ENCODE measurements at places on chromosomes 6 and 20.

DNA sequence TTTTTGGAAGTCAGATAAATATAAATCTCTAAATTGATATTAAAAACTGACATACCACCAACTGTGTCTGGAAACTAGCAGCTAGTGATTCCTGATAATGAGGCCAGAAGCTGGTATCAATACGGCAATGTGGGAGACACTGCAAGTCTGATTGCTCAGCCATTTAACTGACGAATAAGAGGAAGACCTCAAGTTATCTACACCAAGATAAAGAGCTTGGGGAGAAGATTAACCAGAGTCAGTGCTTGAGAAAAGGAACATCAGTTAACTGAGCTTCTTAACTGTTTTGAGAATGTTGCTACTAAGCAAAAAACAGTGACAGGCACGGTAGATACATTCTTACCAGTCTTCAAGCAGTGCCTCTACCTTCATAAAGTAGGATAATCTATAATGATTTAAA, 140.4 kb upstream of the TENT5A start:
- DNase-seq = no peak

DNA sequence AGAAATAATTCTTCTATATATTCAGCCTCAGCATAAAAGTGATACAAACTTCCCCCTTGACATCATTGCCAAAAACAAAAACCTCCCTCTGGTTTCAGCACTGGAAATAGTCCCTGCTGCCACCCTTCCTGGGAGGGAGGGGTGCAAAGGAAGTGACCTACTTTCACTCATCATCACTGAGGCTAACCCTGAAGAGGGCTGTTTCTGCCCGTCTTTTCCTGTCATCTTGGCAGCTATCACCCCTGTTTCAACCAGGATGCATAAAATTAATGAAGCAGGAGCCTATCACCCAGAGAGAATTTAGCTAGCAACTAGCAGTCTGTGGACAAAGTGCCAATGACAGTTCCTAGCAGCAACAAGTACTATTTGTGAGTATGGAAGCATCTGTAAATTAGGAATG, 397.8 kb downstream of the LAMA2 start:
- DNase-seq = no peak

GRCh38 chr6:163955756-163956155, 541.2 kb downstream of the QKI start:
- DNase-seq = no peak

GRCh38 chr20:9331707-9332435, 182.5 kb upstream of the LAMP5 start:
- no peak for DNase-seq

- DNase-seq = no peak
Observed at GRCh38 chr6:75759207-75759606, 10.2 kb downstream of the MYO6 start.

DNA sequence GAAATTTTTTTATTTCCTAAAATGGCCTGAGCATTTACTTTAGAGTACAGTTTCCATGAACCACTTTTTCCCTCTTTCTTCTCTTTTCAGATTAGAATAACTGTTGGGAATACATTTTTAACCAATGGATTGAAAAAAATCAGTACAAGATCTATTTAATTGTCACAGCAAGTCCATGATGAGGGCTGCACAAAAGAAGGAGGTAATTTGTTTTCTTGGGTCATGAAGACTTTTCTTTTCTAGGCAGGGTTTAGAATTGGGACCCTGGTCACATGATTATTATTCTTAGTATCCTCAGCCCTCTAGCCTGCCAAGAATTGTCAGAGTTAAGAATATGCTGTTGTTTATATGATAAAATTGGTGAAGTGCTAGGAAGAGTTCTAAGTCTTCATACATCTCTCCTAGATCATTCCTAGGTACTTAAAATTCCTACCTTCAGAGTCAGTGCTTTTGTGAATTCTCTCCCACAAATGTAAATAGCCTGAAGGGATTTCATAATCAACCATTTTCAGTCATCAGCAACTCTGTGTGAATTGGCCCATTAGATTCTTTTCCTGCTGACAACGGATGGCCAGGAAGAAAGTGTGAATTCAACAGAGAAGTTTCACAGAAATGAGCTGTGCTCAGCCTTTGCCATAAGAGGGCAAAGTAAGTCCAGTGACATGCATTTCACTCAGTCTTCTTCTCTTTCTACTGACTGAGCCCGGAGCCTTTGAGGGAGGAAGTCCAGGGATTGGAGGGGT, 32.4 kb upstream of the TPBG start:
- no peak for DNase-seq

DNA sequence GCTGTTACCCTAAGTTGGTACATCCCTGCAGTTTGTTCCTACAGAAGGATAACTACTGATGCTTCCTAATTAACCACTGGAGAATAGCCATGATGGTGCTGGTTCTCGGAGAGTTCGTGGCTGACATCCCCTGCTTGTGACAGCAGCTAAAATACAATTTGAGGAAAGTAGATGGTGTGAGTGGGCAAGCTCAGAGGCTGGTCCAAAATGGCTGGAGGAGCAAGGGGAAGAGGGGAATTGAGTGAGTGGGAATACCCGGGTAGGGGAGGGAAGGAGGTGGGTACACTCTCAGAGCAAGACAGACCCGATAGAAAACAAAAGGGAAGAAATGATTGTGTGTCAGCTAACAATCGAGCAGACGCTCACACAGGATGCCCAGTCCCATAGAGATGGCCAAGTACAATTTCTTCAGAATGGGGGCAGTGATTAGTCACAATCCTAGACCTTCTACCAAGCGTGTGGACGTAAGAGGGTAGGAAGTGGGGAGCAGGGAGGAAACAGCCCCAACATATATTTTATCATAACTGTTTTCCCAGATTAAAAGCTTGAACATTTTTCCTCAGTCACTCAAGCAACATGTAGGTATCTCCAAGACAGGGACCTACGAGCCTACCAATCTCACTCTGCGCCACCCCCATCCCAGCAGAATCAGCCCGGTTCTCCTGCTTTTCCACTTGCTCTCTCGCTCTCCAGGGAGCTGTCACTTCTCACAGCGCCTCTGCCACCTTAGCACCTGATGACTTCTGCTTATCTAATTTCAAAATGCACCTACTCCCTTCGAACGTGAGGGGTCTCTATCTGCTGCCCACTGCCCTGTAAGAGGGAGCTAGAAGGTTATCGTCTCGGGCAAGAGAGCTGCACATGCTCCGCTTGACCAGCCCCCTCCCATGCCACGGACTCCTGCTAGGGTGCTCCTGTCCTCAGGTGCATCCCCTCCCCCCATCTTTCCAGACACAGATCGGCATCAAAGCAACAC, 26.2 kb downstream of the RIPOR2 start:
- peak; percentile 11 for DNase-seq

GRCh38 chr6:159777240-159777904, 12.0 kb downstream of the TCP1 start:
- DNase-seq = peak; percentile 6

DNA sequence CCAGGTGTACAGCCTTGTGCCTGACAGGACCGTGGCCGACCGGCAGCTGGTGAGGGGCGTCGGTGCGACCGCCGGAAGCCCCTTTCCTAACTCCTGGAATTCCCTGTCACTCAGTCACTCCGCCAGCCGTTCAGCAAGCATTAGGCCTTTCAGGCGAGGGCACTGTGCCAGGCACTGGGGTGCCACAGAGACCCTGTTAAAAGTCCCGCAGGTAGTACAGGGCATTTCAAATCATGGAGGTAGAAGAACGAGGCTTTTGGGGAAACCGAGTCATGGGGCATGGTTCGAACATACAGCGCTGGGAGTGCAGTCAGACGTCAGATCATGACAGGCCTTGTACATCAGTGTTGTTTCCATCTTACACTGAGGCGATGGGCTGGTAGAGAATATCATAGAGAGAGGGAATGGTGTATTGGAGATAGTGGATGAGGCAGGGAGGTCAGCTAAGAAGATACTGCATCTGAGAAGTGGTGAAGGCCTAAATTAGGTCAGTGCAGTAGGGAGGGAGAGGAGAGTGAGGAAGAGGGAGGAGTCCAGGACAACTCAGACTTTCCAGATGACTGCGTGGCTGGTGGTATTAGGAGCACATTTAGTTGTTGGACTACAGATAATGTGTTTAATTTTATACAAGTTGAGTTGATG, 892 bp upstream of the DXO start:
- DNase-seq = peak; percentile 44

DNA sequence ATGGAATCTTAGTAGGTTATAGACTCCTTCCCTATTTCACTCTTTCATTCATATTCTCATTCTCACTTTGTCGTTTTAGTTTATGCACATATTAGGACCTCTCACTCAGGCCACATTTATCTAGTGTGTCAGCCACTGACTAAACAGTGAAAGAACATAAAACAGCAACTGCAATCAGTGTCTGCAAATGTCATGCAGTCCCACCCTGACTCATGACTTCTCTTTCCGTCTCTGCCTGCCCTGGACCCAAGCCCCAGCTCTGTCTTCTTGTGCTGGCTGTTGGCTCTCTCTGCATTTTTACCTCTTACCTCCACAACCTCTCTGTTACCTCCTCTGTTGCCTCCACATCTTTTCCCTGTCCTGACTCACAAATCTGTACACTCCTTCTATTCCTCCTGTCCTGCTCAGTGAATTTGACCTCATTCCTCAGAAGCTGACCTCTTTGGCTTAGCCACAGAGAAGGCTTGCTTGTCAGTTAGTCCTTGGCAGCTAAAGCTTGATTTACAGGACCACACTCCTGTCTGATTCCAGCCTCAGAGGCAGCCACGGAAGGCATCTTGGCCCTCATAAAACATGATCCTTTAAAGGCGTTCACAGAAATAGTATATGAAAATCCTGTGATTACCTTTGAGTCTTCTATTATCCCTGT, 247.6 kb downstream of the PKHD1 start:
- no peak for DNase-seq

- no peak for DNase-seq
Observed at GRCh38 chr6:33217681-33218080, 9.4 kb downstream of the RING1 start.

- DNase-seq = no peak
Observed at GRCh38 chr6:169371344-169372127, 117.9 kb upstream of the THBS2 start.

DNA sequence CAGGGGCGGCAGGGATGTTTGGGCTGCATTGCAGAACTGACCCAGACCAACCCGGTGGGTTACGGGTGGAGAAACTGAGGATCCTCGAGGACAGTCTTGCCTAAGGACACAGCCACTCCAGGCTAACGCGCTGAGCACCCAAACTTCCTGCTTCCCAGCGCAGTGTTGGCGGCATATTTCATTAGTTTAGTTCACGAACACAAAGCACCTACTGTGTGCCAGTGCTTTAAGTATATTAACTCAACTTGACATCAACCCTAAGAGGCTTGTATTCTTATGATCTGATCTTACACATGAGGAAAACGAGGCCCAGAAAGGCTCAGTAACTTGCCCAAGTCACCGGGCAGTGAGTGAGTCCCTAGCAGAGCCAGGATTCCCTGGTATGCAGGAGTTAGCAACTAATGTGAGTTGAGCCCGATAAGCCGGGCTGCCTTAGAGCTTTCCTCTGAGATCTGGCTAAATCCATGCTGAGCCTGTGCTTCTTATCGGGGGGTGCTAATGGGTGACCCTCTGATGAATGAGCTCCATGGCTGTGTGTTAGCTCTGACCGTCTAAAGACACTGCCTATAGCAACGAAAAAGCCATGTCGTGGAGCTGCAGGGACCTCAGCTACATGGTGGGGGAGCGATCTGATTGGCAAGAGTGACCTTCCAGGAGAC, 92.7 kb downstream of the CD40 start:
- no peak for DNase-seq

DNA sequence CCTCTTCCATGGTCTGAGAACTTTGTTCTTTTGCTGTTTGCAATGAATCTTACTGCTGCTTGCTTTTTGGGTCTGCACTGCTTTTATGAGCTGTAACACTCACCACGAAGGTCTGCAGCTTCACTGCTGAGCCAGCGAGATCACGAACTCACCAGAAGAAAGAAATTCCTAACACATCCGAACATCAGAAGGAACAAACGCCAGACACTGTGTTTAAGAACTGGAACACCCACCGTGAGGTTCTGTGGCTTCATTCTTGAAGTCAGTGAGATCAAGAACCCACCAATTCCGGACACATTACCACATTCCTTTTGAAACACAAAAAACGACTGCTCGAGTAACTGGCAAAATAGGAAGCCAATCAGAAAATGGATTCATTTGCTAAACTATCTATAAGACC, 471.8 kb downstream of the TFAP2A start:
- DNase-seq = no peak

- DNase-seq = peak; percentile 65
Observed at GRCh38 chr6:159110013-159110412, 59.2 kb upstream of the FNDC1 start.

DNA sequence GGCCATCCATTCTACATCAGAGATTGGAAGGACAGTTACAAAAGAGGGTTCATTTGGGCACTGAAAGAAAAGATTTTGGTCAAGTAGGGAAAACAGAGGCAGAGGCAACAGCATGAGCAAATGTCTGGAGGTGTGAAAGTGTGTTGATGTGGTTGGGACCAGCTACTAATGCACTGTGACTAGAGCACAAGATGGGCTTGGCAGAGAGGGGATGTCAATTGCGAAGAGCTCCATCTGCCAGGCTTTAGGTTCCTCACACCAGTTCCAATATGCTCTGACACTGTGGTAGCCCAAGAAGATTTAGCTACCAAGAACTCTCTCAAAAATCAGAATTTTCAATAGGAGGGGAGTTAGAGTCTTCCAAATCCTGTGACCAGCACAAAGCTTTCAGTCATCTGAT, 42.1 kb downstream of the TRAF3IP2 start:
- no peak for DNase-seq

- DNase-seq = no peak
Observed at GRCh38 chr20:21512634-21513180, 1.2 kb downstream of the NKX2-2 start.

- DNase-seq = no peak
Observed at GRCh38 chr6:15474196-15474595, 188.6 kb downstream of the DTNBP1 start.

GRCh38 chr6:19356692-19357091, 480.5 kb upstream of the ID4 start:
- no peak for DNase-seq

GRCh38 chr20:18858816-18859215, 45.2 kb downstream of the SCP2D1 start:
- DNase-seq = peak; percentile 16

DNA sequence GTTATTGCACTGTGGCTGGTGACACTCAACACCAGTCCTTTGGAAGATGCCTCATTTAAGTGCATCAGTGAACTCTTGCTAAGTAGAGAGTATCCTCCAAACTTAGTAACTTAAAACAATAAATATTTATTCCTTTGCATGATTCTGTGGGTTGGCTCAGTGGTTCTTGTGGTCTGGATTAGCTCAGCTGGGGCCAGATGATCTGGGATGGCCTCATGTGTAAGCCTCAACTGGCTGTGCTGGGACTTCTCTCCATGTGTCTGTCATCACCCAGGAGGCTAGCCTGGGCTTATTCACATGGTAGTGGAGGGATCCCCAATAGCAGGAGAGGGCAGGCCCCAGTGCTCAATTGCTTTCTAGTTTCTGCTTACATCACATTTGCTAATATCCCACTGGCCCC, 8.3 kb downstream of the LRRN4 start:
- DNase-seq = no peak
